ENCODE measurements at places on chromosomes 7 and 10.

DNA sequence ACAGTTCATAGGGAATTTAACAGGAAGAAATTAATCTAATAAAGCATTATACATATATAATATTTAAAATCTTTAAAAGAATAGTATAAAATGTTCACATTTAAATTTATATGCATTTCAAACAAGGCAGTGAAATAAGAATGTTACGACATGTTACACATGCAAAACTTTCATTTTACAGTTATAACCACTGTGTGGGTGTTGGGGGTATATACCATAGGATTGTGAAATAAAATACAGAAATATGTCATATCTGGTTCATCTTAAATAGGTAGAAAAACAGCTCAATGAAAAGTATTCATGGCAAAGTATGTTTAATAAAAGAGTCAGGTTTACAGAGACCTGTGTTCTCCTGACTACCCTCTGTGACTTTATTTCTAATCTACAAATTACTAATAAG lies 45.6 kb downstream of the CHCHD3 start:
- no peak for DNase-seq

DNA sequence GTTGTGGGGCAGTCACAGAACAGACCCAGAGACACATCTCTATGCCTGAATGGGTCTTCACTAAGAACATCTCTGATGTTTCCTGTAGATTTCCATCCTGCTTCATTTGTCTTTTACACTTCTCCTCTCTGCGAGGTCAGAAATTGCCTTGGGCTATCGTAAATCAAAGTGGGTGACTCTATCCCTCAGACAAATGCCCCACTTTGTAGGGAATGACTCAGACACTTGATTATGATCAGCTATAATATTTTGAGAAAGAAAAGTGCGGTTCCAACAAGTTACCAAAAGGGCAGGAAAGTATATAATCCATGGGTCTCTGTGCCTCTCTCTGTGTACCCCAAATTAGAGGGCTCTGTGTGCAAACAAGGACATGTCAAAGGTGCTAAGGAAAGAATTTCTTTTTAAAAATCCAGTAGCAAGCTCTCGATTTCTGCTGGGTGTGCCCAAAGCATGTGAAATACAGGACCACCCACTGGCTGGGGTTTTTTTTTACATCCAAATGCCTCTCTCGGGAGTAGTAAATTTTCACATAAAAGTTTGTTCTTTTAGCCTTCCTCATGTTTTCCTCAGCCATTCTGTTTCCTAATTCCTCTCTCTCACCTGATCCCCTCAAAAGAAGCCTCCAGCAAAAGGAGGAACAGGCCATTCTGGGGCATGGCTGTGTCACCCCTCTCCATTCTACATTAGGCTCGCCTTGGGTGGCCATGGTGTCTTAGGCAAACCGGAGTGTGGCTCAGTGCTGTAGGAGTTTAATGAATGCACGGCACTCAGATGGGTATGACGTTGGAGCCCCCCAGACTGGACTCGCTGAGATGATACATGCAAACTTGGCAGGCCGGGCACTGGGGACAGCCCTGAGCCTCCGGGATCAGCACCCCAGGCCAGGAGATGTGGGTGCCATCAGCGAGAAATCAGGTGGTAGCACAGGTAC lies 6.3 kb upstream of the OPN4 start:
- no peak for DNase-seq

DNA sequence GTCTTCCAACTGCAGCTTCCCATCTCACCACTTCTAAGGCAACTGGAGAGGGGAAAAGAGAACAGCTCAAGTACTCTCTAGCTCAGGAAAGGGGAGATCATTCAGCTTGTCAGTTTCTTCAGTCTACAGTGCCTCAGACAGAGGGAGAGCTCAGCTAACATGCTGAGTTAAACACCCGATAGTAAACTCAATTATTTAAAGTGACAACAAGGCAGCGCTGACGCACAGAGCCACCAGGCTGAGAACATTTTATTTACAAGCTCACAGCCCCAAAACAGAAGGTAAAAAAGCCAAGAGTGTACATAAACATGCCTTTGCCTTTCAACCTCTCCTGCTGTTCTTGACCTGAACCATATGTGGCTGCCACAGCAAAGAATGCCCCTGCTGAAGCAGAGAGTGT lies 10.1 kb upstream of the CUZD1 start:
- no peak for DNase-seq

DNA sequence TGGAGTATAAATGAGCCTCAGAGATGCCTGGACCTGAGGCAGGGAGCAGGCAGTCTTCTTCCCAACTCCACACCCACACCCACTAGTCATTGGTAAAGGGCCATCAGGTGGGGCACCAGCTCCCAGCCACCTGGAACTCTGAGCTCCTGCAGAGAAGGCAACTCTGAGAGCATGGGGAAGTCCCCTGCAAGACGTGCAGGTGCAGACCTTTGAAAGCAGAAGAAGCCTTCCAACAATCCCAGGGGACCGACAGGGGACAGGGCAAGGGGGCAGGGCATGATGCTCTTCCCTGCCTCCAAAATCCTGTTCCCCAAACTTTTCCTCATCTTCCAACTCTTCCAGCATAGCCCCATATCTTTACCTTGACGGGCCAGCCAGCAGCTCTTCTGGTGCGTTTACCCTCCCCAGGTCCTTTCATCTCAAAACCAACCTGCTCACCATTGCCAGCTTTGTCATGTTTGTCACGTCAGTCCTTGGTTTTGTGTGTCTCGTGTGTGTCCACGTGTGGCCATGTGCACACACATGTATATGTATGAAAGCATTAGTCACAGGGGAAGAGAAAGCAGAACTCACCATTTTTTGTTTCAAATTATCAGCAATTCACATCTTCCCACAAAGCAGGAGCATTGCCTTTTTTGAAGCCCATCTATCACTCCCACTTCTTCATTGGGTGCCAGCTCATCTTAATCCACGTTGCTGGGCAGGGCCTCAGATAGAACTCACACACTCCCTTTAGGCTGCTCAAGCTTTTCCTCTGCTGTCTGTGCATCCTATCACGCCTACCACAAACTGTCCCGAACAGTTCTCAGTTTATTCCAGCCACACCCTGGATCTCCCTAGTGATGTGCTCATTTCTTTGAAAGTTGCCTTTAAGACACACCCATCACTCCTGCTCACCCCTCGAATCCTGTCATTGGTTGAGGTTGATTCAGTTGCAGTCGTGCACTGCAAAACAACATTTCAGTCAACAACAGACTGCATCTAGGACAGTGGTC lies 41.0 kb upstream of the AMPH start:
- no peak for DNase-seq
